ENCODE measurements at places on chromosomes 12 and 14.

DNA sequence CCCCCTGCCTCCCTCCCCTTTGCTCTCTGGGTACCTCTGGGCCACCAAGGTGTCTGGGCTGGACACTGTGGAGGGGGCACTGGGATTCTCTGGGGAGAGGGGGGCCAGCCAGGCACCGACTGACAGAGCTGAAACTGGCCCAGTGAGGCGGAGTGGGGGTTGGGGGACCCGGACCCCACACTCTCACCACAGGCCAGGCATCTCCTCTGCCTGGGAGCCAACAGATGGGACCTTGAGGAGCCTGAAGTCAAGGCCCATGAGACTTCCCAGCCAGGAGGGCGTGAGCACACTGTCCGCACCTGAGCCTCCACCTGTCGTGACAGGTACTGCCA lies 39.8 kb upstream of the PPP1R13B start:
- no peak for DNase-seq

- no peak for DNase-seq
These were observed 603 bp upstream of the LRR1 start for GRCh38 chr14:49598189-49598484.

DNA sequence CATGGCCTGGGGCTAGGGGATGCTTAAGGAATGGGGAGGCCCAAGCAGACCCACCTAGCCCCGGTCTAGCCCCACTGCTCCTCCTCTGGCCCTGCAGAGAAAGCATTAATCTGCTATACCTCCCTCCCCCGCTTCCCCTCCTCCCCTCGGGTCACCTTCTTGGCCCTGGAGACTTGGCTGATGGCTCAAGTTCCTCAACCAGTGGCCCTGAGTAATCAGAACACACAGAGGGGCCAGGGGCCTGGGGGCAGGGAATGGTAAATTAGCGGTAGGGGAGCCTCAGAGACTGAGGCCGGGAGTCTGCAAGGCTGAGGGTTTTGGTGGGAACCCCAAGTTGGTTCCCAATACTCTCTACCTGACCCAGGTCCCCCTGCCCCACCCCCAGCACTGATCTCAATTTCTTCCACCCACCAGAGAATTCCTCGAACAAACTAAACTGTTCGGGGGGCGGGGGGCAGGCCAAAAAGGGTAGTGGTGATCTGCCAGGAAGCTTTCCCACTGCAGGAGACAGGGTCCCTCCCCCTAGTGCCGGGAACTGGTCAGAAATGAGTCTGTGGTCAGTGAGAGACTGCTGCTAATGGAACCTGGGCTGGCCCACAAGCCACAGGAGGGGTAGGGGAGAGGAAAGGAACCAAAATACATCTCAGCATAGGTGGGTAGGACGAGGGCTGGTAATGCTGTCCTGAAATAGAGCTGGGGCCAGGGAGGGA lies 12.8 kb upstream of the SMARCD1 start:
- no peak for DNase-seq

DNA sequence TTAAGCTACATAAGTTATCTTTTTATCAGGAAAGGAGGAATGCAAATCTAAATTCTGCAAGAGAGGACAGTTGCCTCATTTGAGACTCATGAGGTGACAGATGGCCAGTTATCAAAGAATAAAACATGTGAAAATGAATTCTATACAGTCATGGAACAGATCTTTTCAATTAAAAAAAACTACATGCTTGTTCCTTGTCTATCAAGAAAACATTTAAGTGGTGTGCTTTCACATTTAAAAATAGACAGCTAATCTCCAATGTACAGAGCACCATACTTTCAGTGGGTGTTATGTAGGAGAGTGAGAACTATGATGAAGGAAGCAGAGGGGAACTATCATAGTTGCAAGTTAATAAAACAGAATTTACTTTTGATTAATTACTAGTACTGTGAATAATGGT lies 76.7 kb upstream of the TTC7B start:
- DNase-seq, result no peak

DNA sequence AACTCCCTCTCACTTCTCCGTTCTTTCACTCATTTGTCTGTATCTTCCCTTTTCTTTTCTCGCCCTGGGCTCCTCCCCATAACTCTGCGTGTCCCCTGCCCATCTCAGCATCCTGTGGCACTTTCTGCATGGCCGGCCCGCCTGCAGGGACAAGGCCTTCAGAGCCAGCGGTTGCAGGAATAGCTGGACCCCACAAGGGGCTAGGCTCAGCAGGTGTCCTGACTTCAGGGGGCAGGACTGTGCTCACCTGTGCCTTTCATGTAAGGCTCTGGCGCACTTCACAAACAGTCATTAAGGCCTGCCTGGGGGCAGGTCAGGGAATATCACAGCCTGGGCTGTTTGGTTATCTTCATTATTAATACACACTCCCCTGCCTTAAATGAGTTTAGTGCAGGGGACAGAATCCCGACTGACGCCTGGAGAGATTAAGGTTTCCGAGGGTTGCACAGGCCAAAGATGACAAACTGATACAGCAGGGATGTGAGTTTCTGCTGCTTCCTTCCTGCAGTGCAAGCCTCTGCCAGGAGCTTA lies 768.8 kb upstream of the TBX3 start:
- no peak for DNase-seq

- DNase-seq, result no peak
These were observed 222.8 kb upstream of the NUDT4 start for GRCh38 chr12:93154753-93155480.

DNA sequence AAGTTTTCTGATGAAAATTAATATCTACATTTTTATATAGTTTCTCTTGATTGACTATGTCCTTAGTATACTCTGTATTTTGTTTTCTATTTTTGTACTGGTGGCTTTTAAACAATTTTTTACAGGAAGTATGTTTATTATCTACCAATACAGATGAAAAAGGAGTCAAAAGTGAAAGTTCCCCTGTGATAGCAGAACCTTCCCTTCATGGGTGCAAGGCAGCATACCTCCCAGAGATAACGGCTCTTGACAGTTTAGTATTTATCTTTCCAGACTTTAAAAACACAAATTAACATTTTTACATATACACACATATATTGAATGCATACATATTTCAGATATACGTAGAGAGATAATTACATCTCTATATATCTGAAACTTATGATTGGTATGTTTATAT lies 17.1 kb upstream of the FAM234B start:
- DNase-seq, result no peak

DNA sequence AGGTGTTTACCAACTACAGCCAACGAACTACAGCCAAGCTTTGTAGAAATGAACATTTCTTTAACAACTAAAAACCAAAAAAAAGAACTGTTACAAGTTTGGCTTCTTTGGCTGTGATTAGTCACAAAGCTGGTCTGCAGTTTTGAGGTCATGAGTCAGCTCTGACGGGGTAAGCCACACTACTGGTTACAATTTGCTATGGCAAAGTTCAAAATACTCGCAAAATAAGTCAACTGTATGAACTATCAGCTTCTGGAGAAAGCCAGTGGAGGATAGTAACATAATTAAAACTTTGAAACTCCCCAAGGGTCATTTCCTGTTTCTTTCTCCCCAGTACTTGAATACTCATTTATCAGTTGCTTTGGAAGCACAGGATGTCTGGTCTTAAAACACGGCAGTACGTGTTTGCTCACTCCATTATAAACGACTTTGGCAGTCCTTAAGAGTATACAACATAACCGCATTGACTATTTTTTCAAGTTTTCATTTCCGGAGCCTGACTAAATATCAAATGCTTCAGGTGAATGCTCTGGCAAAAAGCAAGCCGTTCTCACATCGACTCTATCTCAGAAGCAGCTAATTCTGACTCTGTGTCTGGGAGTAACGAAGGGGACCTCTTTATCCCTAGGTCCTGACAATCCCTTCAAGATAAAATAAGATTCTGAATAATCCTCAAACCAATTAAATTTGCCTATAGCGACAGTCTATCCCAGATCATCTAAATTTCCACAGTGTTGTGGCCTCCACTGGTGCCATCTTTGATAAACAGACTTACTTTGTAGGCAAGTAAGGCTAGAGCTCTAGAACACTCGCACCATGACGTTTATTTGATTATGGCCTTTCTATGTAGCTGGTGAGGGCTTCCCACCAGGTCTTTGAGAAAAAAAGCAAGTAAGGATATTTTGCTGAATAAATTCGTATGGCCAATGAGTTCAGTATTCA lies 10.6 kb downstream of the PHLDA1 start:
- DNase-seq, result peak; percentile 88

DNA sequence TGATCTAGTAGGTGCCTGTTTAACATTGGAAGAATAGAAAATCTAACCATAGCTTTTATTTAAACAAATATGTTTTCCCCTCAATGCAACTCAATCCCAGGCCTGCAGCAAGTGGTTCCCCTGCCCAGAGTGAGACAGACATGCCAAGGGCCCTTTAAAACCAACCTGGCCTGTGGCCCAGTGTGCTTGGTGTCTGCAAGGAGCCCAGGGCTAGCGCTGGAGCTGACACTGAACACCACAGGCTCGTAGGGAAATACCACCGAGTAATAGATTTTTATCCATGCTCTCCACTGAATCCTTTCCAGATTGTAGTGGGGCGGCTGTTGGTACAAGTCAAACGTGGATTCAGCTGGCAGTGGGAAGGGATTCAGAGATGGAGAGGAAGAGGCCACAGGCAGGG lies 95.6 kb upstream of the NRXN3 start:
- DNase-seq, result no peak

- peak; percentile 62 for DNase-seq
These were observed 14.5 kb upstream of the FBRSL1 start for GRCh38 chr12:132475304-132476037.

- DNase-seq, result no peak
These were observed 63.6 kb downstream of the CHST11 start for GRCh38 chr12:104520242-104520900.

GRCh38 chr12:117587631-117588287 lies 226.3 kb upstream of the NOS1 start:
- peak; percentile 70 for DNase-seq

DNA sequence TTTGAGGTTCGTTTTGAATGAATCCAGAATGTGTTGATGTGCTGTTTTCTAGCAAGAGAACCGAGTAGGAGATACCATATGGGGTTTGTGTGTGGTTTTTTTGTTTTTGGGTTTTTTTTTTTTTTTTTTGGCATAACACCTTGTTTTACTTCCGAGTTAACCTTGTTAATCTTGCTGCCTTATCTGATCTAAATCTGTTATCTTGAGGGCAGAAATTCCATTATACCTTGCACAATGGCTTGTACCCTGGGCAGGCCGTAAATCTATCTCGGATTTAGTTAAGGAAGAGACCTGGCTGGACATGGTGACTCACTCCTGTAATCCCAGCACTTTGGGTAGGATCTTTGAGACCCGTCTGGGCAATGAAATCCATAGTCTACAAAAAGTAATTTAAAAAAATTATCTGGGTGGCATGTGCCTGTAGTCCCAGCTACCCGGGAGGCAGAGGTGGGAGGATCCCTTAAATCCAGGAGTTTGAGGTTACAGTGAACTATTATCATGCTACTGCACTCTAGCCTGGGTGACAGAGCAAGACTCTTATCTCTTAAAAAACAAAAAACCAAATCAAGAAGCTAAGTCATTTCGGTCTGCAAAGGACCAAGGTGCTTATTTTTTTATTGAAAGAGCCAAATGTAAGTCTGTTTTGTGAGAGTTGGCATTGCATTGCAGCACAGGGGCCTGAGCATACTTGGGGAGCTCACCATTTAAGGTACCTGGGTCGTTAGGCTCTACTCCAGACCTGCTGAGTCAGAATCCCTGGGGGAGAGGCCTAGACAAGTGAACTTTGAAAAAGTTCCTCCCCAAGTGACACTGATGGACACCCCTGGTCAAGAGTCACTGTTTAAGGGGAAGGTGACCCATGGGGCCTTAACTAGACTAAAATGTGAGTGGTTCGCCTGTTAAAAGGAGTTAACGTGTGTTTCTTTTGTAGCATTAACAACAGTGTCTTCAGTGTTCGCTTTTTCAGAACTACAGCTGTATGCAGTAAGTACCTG lies 6.7 kb downstream of the DLST start:
- DNase-seq, result no peak

GRCh38 chr14:94439453-94440057 lies 13.0 kb downstream of the SERPINA11 start:
- no peak for DNase-seq

- no peak for DNase-seq
These were observed 50.1 kb downstream of the ANAPC7 start for GRCh38 chr12:110353211-110353965.

DNA sequence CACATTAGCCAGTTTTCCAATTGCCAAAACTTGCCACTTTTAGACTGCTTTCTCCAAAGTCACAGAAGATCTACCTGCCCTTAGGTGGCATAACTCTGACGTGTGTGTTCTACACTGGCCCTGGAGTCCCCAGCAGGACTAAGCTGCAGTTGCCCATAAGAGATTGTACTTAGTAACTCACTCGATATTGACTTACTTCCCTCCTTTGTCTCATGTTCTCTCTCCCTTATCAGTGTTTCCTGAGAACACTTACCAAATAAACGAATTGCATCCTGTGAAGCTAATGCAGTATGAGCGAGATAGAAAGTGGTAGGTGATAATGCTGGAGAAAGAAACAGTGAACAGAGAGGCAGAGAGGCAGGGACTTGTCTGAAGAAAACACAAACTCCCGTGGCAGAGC lies 117.2 kb downstream of the NUAK1 start:
- no peak for DNase-seq

Data from activated CD4-positive, alpha-beta T cell treated with anti-CD3 and anti-CD28 coated beads for 36 hours (primary cell).